ENCODE measurements at places on chromosomes 13 and 19.

DNA sequence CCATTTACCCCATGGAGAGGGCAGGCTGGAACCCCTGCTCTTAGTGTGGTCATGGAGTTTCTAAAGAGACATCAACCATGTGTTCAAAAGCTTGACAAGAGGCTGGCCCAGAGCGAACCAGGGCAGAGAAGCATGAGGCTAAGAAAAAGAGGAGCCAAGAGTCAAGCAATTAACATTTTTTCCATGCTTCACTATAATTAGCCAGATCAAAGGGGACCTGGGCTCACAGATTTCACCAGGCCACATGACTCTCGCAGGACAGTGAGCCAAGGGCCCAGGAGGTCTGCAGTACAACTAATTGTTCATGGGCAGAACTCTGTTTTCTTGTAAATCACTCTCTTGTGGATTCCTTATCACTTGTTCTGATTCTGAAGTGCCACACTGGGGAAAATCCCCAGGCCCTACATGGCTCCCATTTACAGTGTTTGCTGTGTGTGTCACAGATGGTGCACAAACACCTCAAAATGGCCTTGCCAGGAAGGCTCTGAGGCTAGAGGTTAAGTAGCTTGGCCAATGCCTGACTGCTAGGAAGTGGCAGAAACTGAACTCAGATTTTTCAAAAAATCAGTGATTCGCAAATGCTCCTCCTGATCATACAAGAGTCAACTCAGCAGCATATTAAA is 101.2 kb downstream of the LHFPL6 start:
- no peak for ATAC-seq

DNA sequence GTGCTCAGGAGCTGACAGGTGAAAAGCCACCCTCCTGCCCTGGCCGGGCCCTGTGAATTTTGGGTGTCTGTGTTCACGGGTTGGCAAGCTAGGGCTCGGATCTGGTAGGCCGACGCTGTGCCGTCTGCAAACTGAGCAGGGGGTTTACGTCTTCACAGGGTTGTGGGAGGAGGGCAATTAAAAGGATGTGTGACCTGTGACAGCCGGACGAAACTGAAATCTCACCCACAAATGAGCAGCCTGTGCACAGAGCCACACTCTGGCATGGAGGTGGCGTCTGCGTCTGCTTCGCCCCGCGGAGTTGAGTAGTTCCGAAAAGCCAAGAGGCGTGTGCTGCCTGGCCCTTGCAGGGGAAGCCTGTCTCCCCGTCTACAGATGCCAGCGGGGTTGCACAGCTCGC is 117.3 kb downstream of the KDM4B start:
- ATAC-seq, result no peak

- ATAC-seq, result no peak
Observed at GRCh38 chr19:47417107-47417745, 2.1 kb downstream of the MEIS3 start.

GRCh38 chr19:30374539-30374864 is 2.3 kb downstream of the ZNF536 start:
- ATAC-seq, result no peak

DNA sequence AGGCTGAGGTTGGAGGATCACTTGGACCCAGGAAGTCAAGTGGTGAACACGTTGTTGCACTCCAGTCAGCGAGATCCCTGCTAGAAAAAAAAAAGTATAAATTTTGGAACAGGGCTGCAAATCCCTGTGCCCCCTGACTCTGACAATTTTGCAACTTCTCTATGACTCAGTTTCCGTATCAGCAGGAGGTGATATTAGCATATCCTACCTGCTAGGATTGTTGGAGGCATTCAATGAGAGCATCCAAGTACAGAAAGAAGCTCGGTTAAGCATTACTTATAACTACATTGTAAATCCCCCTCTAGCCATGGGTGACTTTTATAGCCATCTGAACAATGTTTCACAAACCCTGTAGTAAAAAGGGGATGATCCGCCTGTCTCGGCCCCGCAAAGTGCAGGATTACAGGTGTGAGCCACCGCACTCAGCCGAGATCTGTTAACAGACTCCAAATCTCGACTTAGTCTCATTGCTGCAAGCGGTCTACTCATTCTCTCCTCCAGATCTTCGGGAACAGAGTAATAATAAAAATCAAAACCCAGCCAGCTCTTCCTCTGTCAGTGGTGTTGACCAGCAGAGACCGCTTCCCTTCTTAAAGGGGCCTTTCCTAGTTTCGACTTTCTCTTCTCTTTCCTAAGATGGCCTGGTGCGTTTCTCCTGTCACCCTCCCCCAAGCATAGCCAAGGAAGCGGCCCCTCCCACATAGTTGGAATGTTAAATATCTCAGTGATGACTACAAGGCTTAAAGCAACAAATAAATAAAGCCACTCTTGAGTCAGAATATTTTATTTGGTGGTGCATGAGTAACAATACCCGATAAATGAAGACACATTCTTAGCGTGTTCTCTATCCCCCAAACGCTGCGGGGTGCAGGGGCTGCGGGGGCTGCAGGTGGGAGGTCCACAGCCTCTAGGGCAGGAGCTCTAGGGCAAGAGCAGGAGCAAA is 10.3 kb upstream of the BICRA start:
- ATAC-seq, result peak; percentile 66

DNA sequence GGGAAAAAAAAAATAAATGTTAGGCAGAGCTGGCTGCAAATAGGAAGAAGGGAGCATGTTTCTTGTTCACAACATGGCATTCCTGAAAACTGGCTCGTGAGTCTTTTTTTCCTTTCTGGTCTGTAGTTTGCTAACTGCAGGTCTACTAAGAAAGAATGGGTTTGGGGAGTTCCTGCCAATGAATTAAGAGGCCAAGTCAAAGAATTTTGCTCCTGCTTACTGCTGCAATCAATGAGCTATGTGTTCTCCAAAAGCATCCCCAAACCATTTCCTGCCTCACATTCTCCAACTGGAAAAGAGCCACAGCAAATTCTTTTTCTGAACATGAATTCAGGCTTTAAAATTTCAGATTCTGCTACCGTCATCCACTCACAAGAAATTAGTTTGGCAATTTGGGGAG is 88.6 kb downstream of the DCT start:
- ATAC-seq, result no peak

GRCh38 chr19:6568010-6568526 is 22.9 kb downstream of the CD70 start:
- ATAC-seq, result no peak

GRCh38 chr19:19643158-19644053 is at the start of gene GMIP:
TSS of gene GMIP (minus strand) at chr19:19643657. CDS start at chr19:19643529, 128 bp downstream.
- peak; percentile 84 for ATAC-seq

DNA sequence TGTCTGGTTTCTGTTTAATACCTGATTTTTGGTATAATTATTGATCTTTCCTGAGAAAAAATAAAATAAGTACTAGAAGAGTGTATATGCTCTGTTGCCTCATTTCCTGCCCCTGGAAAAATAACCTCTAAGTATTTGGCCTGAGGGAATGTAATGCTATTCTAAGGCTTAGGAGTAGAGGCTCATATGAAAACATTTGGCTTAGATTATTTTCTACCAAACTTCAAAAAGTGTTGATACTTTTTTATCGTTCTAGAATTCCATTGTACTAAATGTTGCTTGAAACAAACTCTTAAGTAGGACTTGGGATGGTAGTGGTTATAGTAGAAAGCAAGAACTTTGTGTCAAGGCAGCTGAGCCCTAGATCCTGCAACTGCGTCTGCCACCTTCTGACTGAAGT is 57.8 kb downstream of the COG3 start:
- no peak for ATAC-seq

GRCh38 chr13:44237881-44238421 is 135.7 kb upstream of the SERP2 start:
- peak; percentile 89 for ATAC-seq

- ATAC-seq, result no peak
Observed at GRCh38 chr13:46604226-46604990, 51.4 kb downstream of the LRCH1 start.

DNA sequence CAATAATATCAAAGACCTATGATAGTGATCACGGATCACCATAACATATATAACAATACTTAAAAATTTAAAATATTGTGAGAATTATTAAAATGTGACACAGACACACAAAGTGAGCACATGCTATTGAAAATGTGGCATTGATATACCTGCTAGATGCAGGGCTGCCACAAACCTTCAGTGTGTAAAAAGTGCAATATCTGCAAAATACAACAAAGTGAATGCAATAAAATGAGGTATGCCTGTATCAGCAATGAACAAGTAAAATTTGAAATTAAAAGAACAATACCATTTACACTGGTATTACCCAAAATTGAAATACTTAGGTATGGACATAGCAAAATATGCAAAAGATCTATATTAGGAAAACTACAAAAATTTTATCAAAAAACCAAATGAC is 1217.8 kb upstream of the PCDH20 start:
- ATAC-seq, result no peak

DNA sequence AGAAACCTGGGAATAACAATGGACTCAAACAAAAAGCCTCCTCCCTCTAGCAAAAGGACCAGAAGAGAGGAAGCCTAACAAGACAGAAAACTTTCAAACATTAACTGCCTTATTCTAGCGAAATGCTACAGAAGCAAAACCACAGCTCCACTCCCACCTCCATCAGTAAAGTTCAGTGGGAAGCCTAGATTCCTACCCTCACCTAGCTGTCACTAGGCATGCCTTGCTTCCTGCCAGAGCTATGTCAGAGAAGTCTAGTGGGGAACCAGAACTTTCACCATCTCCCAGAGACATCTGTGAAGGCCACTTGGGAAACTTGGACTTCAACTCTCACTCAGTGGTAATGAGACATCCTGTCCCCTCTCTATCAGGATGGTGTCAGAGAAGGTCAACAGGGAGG is 37.1 kb downstream of the DPY19L3 start:
- no peak for ATAC-seq

DNA sequence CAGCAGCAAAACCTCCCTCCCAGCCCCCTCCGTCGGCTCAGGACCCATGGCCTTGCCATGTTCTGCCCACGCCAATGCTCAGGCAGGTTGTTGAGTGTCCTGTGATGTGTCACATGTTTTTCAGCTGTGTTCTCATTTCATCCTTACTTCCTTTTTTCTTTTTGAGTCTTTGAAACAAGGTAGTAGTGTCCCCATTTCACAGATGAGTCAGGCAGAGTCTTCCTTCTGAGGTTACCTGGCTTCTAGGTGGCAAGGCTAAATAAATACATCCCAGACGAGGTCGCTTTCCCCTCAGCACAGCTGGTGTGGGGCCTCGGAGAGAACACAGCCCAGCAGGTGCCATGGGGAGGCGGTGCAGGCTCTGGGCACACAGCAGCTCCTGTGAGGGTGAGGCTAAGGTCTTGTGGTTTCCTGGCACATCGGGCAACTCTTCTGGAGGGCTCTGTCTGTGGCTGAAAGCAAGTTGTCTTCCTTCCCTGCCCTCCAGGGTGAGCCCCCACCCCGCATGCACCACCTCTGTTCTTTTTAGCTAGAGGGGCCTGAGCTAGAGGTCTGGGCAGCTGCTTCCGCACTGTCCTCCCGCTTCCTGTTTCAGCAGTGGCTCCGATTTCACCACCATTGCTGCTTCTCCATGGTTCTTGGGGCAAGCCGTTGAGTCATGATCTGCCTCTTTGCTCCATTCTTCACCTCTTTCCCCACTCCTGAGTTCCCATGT is 15.1 kb downstream of the PRAM1 start:
- ATAC-seq, result no peak

DNA sequence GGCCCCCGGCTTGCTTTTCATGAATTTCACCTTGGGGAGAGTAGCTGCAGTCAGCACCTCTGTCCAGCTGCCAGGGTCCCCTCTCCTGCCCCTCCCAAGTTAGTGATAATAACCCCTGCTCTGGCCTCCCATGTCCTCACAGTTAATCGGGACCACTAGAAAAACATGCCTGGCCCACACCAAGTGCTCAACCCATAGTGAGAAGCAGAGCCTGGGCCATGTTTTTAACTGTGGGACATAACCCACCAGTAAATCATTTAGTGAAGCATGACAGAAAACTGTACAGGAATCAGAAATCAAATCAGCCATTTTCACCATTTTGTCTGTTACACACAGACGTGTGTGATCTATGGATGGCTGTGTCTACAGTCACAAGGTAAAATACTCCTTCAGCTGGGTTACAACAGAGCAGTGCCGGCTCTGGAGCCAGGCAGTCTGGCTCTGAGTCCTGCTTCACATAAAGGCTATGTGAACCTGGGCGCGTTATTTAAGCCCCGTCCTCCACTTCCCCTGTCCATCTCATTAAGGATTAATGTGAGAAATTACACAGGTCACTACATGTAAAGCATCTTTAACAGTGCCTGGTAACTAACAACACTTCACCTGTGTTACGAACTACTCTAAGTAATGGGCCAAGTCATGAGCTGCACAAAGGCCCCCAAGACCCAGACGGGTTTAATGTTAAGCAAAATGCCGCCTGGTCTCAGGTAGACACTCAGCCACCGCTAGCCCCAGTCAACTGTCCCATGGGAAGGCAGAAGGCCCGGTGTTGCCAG is 7.6 kb upstream of the ECH1 start:
- ATAC-seq, result no peak

GRCh38 chr13:36183901-36184300 is 30.5 kb downstream of the SOHLH2 start:
- ATAC-seq, result no peak

DNA sequence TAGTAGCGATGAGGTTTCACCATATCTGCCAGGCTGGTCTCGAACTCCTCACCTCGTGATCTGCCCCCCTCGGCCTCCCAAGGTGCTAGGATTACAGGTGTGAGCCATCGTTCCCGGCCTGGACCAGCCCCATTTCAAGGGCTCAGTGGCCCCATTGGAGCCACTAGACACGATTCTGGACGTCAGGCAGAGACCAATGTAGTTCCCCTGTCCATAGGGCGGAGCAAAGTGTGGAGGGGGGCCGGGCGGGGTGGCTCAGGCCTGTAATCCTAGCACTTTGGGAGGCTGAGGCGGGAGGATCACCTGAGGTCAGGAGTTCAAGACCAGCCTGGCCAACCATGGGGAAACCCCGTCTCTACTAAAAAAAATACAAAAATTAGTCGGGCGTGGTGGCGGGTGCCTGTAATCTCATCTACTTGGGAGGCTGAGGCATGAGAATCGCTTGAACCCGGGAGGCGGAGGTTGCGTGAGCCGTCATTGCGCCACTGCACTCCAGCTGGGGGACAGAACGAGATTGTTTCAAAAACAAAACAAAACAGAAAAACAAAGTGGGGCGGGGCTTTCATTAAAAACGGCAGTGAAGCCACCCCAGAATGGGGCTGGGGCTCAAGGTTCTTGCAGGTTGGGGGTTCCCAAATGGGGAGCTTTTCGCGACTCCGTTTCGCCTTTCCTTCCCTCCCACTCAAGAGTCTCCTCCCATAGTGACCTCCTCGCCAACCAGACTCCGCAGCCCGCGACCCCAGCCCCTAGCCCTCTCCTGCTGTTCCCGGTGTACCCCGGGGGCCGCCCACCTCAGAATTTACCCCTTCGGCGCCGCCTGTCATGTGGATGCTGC is 758 bp upstream of the TECR start:
- ATAC-seq, result peak; percentile 36

All from SK-N-SH treated with all-trans-retinoic acid at 6 μM for 48 hours (cell line).